ENCODE measurements at places on chromosomes 11 and 22. TPM values are rescaled to one million over a fixed set of nuclear protein-coding genes. Genes with fewer than 3 reads are reported as not detected.
A peak's percentile ranks its signal among the peaks of the same experiment; 100 is the strongest.

GPR83 gene
- total RNA-seq: 0.09 TPM

LRRC75B gene
- total RNA-seq: 32.5 TPM

WNT7B gene
- 11.2 TPM for total RNA-seq

CHADL gene
- 3.3 TPM for total RNA-seq

DNA sequence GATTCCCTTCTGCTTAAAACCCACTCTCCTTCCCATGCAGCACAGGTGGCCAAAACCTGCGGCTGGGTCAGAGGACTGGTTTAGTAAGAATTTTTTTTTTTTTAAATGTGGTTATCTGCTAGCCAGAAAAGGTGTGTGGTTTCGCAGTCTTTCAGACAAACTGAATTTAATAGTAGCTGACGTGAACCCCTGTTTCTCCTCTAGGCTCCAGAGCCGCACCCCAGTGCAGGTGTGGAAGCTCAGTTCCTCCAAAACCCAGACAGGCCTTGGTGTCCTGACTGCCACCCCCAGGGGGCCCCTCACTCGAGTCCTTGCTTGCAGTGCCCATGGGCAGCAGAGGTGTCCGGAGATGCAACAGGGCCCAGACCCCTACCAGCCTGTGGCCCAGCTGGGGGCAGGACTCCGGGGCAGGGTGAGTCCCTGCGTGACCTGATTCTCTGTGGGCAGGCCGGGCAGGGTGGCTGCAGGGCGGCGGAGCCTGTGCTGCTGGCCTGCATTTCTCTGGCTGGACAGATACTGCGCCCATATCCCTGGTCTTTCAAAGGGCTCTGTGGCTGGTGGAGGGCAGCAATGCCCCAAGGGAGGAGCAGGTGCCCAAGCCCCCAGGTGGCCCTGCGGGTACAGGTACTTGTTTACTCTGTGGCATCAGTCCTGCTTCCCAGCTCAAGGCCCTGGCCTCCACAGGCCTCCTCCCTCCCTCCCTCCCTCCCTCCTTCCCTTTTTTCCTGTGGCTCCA lies 15.2 kb downstream of the KCNQ1 start:
- peaks cover 9% of the 10 kb centered on the region for H3K4me1 ChIP-seq
- H3K27ac ChIP-seq: no peak overlapping the region
- H3K36me3 ChIP-seq: no peaks in the 10 kb centered on the region

GRCh38 chr22:36816339-36816635 lies 548 bp downstream of the PVALB start:
- no peak for DNase-seq
- no peak overlapping the region for H3K27ac ChIP-seq
- H3K4me1 ChIP-seq: peaks cover 14% of the 10 kb centered on the region
- peaks cover 98% of the 10 kb centered on the region for H3K27me3 ChIP-seq

DNA sequence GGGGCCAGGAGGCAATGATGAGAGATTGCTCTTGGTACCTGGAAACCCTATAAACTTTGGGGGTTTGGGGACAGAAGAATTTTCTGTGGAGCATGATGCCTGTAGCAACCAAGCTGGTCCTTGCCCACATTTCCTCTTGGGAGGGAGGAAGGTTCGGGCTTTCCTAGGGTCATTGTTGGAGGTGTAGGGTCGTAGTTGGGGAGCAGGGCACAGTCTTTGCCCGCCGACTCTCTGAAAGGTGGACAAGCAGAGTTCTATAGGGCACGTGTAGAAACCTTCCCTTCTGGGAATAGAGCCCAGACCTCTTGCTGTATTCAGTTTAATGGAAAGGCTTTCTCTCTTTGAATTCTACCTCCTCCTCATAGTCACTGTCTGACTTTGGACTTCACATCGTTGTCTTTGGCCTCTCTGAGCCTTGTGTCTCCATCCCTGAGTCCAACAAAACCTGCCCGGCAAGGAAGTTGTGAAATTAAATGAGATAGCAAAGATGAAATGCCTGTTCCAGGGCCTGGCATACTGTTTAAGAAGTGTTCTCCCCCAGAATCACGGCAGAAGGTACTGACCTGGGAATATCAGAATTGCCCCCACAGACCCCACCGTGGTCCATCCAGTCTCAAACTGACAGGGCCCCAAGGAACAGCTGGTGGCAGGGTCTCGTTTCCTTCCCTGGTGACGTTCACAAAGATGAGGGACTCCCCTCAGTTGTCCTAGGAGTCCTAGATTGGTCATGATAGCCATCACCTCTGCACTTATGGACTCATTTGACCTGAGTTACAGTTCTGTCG lies 1.6 kb downstream of the PRDM11 start:
- peak overlapping the region; percentile 96 for H3K27ac ChIP-seq
- H3K4me3 ChIP-seq: peak overlapping the region; percentile 85
- DNase-seq: peak; percentile 24

GRCh38 chr11:6539748-6540268 lies 42.7 kb downstream of the DNHD1 start:
- no peak overlapping the region for H3K4me3 ChIP-seq
- H3K36me3 ChIP-seq: no peaks in the 10 kb centered on the region
- H3K27ac ChIP-seq: no peak overlapping the region
- no peak for DNase-seq
- H3K4me1 ChIP-seq: peaks cover 3% of the 10 kb centered on the region
- no peaks in the 10 kb centered on the region for H3K27me3 ChIP-seq

GRCh38 chr22:35642305-35642741 lies 5.9 kb upstream of the APOL6 start:
- no peaks in the 10 kb centered on the region for H3K27me3 ChIP-seq
- no peak overlapping the region for H3K27ac ChIP-seq
- no peak overlapping the region for H3K4me3 ChIP-seq
- peaks cover 23% of the 10 kb centered on the region for H3K4me1 ChIP-seq

DNA sequence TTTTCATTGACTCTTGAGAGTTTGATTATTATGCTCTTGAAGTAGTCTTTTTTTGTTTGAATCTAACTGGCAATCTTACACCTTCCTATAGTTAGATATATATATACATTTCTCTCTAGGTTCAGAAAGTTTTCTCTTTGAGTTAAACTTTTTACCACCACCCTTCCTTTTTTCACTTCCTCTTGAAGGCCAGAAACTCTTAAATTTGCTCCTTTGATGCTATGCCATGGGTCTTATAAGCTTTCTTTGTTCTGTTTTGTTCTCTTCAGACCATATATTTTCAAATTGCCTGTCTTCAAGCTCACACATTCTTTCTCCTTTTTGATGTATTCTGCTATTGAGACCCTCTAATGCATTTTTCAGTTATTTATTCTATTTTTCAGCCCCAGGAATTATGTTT lies 513.5 kb upstream of the CNTN5 start:
- H3K27me3 ChIP-seq: no peaks in the 10 kb centered on the region
- no peaks in the 10 kb centered on the region for H3K4me1 ChIP-seq
- H3K4me3 ChIP-seq: no peak overlapping the region
- H3K27ac ChIP-seq: no peak overlapping the region
- DNase-seq: no peak
- no peaks in the 10 kb centered on the region for H3K36me3 ChIP-seq

GRCh38 chr11:65869643-65870306 lies 2.8 kb downstream of the EFEMP2 start:
- H3K4me1 ChIP-seq: peaks cover 20% of the 10 kb centered on the region
- H3K4me3 ChIP-seq: no peak overlapping the region
- peak overlapping the region; percentile 72 for H3K27ac ChIP-seq
- DNase-seq: no peak
- peaks cover 16% of the 10 kb centered on the region for H3K36me3 ChIP-seq

GRCh38 chr22:46774253-46774979 lies 12.0 kb downstream of the TBC1D22A start:
- H3K36me3 ChIP-seq: no peaks in the 10 kb centered on the region
- peaks cover 46% of the 10 kb centered on the region for H3K4me1 ChIP-seq
- H3K27ac ChIP-seq: peak overlapping the region; percentile 88
- peak overlapping the region; percentile 38 for H3K4me3 ChIP-seq

GRCh38 chr11:120384476-120384875 lies 48.3 kb downstream of the ARHGEF12 start:
- peaks cover 2% of the 10 kb centered on the region for H3K36me3 ChIP-seq
- peak overlapping the region; percentile 41 for H3K27ac ChIP-seq
- H3K27me3 ChIP-seq: no peaks in the 10 kb centered on the region
- H3K4me1 ChIP-seq: peaks cover 30% of the 10 kb centered on the region
- no peak for DNase-seq

All from mesothelial cell of epicardium (in vitro differentiated cells).